ENCODE measurements at places on chromosomes 6 and 20.

DNA sequence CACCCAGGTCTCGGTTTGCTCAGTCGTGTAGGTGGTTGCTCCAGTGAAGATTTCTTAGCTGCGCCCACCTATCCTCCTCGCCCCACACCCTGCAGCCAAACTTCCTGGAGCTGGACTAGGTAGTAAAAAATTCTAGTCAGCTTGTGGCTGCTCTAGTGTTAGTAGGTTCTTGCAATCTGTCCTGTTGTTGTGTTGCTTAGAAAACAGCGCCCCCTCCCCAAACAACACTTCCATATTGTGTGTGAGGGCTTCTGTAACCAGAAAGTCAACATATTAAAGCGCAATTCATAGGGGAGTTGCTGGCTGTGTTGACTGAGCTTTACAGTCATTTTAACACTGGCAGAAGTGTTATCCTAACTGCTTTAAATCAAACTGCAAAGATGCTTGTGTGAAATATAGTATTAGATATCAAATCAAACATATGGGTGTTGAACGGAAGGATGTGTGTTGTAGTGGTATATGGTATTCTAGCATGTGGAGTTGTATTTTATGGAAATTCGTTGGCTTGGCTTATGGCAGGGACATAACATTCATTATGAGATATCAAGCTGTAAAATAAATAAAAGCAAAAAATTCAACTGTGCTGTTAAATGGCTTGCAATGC lies 122.5 kb downstream of the ARID1B start:
- no peak for DNase-seq
- H3K27me3 ChIP-seq = no peaks in the 10 kb centered on the region
- peak overlapping the region; percentile 4 for H3K27ac ChIP-seq
- H3K4me1 ChIP-seq = peaks cover 52% of the 10 kb centered on the region
- H3K4me3 ChIP-seq = no peak overlapping the region
- peaks cover 10% of the 10 kb centered on the region for H3K36me3 ChIP-seq

DNA sequence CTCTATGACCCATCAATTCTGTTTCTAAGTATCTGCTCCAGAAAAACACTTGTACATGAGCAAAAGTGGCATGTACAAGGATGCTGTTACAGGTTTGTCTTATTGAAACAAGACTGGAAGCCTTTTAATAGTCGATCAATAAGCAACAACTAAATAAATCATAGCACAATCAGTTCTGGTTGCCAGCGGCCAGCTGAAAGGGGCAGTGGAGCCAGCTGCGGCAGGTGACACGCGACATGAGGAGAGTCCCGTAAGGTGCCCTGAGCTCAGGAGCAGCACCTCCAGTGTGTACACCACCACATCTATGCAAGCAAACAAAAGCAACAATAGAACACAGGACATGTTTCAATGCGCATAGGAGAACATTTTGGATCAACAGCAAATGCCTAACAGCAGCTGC lies 20.7 kb upstream of the NNAT start:
- H3K36me3 ChIP-seq = no peaks in the 10 kb centered on the region
- no peaks in the 10 kb centered on the region for H3K4me1 ChIP-seq
- no peak overlapping the region for H3K27ac ChIP-seq
- H3K27me3 ChIP-seq = no peaks in the 10 kb centered on the region
- DNase-seq = no peak

- peaks cover 14% of the 10 kb centered on the region for H3K4me1 ChIP-seq
- peaks cover 9% of the 10 kb centered on the region for H3K36me3 ChIP-seq
- DNase-seq = no peak
- no peak overlapping the region for H3K27ac ChIP-seq
Observed at GRCh38 chr6:38320358-38320757, 319.4 kb downstream of the BTBD9 start.

GRCh38 chr6:582370-582769 lies 74.5 kb downstream of the HUS1B start:
- H3K4me1 ChIP-seq = peaks cover 4% of the 10 kb centered on the region
- no peak for DNase-seq
- H3K36me3 ChIP-seq = no peaks in the 10 kb centered on the region
- H3K4me3 ChIP-seq = no peak overlapping the region
- no peak overlapping the region for H3K27ac ChIP-seq

- H3K4me3 ChIP-seq = no peak overlapping the region
- no peak for DNase-seq
- H3K27me3 ChIP-seq = no peaks in the 10 kb centered on the region
Observed at GRCh38 chr6:105326216-105326615, 76.7 kb downstream of the PREP start.

GRCh38 chr20:8795404-8795803 lies 273.5 kb upstream of the PLCB4 start:
- no peak overlapping the region for H3K27ac ChIP-seq
- H3K4me3 ChIP-seq = no peak overlapping the region
- H3K27me3 ChIP-seq = no peaks in the 10 kb centered on the region
- no peak for DNase-seq
- H3K4me1 ChIP-seq = no peaks in the 10 kb centered on the region

GRCh38 chr20:10060226-10060625 lies 25.4 kb downstream of the ANKEF1 start:
- H3K4me1 ChIP-seq = no peaks in the 10 kb centered on the region
- no peak overlapping the region for H3K27ac ChIP-seq
- peaks cover 7% of the 10 kb centered on the region for H3K36me3 ChIP-seq

- no peak for DNase-seq
- peaks cover 6% of the 10 kb centered on the region for H3K27me3 ChIP-seq
- no peaks in the 10 kb centered on the region for H3K4me1 ChIP-seq
- H3K36me3 ChIP-seq = no peaks in the 10 kb centered on the region
- no peak overlapping the region for H3K27ac ChIP-seq
Observed at GRCh38 chr6:113653275-113653674, 203.9 kb upstream of the MARCKS start.

GRCh38 chr6:156555116-156555515 lies 222.1 kb upstream of the ARID1B start:
- H3K27me3 ChIP-seq = peaks cover 32% of the 10 kb centered on the region
- no peak for DNase-seq
- no peak overlapping the region for H3K4me3 ChIP-seq
- no peaks in the 10 kb centered on the region for H3K4me1 ChIP-seq
- no peaks in the 10 kb centered on the region for H3K36me3 ChIP-seq
- H3K27ac ChIP-seq = no peak overlapping the region

DNA sequence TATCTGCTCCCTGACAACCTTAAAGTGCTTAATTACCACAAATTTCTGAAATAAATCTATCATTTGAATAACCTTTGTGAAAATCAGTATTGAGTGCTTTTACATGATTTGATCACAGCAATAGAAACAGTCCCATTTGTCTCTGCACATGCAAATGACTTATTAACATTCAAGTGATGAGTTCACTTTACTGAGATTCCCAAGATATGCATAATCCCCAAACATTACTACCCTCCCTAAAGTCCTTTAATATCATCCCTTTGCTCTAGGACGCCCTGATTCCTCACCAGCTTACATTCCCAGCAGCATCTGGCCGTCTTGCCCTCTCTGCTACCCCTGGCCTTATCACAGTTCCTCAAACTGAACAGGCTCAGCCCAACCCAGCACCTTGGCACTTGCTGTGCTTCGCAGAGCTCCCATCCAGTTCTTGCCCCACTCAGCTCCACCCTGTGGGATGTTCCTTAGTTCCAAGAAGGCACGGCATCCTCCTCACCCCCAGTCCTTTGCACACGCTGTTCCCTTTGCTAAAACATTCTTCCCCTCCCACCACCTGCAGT lies 347.5 kb downstream of the PREX1 start:
- H3K27ac ChIP-seq = no peak overlapping the region
- no peaks in the 10 kb centered on the region for H3K36me3 ChIP-seq
- DNase-seq = no peak

DNA sequence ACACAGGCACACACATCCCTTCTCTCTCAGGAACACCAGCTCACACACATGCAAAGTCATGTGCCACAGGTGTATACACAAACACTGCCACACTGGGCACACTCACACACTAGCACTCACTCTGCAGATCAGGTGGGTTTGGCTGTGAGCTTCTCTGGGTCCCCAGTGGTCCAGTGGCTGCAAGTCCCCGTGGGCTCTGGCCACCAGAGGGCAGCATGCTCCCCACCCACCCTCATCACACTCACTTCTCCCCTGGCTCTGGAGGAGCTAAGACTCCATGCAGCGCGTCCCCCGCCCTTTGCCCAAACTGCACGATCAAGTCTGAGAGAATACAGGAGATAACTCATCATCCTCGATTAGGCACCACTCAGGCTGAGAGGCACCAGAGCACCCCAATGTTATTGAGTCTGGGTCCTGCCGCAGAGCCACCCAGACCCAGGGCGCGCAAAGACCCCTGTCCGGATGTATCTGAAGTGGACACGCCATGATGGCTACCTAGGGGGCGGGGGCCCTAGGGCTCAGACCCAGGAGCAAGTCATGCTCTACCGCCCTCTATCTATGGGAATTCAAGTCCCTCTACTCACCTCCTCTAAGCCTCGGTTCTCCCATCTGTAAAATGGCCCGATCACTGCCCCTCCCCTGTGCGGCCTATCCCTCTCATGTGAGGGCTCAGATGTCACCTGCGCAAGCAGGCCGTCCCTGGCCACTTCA lies 90.5 kb downstream of the GRM4 start:
- no peak overlapping the region for H3K4me3 ChIP-seq
- H3K36me3 ChIP-seq = no peaks in the 10 kb centered on the region
- H3K4me1 ChIP-seq = peaks cover 7% of the 10 kb centered on the region

- DNase-seq = no peak
- H3K36me3 ChIP-seq = peaks cover 28% of the 10 kb centered on the region
- no peak overlapping the region for H3K27ac ChIP-seq
- H3K4me3 ChIP-seq = peak overlapping the region; percentile 62
Observed at GRCh38 chr6:26202811-26203583, 115.8 kb downstream of the HFE start.

DNA sequence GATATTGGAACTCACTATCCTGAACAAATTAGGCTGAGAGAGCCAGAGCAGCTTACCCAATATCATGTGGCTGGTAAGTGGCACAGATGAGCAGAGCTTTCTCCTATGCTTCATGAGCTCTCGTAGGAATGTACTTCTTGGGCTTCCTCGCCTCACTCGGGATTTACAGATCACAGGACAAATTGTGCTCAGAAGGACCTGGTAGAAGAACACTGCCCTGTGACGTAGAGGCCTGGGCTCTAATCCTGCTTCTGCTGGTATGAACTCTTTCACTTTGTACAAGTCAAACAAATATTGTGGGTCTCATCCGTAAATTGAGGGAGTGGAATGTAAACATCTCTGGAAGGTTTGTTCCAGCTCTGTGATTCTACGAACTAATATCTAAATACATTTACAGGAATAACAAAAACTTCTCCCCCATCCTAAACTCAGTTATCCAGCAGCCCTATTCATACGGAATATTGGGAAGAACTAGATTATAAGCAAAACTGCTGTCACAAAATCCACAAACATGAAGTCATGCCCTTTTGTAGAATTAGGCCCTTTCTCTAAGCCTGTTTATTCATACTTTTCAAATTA lies 187.6 kb downstream of the CLIC5 start:
- no peak overlapping the region for H3K4me3 ChIP-seq
- DNase-seq = no peak
- H3K27me3 ChIP-seq = peaks cover 28% of the 10 kb centered on the region
- H3K27ac ChIP-seq = no peak overlapping the region

DNA sequence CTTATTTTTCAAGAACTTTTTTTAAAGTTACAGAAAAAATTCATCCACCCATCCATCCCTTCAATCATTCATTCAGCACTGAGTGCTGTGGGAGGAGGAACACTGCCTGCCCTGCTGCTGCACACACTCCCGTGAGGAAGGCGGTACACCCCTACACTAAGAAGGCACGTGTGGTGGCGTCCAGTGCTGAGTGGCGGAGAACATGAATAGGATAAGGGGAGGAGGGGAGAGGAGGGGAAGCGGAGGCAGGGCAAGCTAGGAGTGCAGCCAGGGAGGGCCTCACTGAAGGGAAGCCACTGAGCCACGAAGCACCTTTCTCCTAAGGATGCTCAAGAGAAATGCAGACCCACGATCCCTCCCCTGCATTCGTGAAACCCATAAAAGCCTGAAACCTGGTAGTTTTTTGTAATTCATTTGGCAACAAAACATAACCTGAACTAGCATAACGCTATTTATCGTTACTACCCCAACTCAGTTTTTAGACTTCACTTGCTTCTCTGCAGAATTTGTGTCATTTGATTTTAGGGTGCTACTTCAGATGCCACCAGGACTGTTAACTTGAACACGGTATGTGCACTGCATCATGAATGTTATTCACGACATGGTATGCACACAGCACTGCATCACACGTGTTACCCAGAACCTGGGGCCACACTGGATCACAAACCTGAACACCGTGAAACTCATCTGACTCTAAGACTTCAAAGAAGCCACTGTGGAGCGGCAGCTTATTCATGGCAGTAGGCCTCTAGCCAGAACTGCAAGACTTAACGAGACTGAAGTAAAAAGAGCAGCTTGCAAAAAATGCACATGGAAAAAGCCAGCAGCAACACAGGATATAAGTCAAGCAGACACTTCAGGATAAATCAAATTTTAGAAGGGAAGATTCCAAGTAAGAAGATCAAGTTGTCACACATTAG lies 3.5 kb downstream of the RNASET2 start:
- peak overlapping the region; percentile 83 for H3K4me3 ChIP-seq
- peak overlapping the region; percentile 80 for H3K27ac ChIP-seq
- peaks cover 57% of the 10 kb centered on the region for H3K4me1 ChIP-seq
- H3K36me3 ChIP-seq = peaks cover 59% of the 10 kb centered on the region

Data from effector memory CD8-positive, alpha-beta T cell (primary cell).